Hematopoietic multipotent progenitor cell treated with erythropoietin and hydrocortisone succinate and interleukin-3 and kit ligand, for 6 days (in vitro differentiated cells): ENCODE measurements at places on chromosomes 13 and 19.
A peak's percentile ranks its signal among the peaks of the same experiment; 100 is the strongest.

- DNase-seq = no peak
Measured at GRCh38 chr19:5369304-5369703, 28.7 kb upstream of the PTPRS start.

DNA sequence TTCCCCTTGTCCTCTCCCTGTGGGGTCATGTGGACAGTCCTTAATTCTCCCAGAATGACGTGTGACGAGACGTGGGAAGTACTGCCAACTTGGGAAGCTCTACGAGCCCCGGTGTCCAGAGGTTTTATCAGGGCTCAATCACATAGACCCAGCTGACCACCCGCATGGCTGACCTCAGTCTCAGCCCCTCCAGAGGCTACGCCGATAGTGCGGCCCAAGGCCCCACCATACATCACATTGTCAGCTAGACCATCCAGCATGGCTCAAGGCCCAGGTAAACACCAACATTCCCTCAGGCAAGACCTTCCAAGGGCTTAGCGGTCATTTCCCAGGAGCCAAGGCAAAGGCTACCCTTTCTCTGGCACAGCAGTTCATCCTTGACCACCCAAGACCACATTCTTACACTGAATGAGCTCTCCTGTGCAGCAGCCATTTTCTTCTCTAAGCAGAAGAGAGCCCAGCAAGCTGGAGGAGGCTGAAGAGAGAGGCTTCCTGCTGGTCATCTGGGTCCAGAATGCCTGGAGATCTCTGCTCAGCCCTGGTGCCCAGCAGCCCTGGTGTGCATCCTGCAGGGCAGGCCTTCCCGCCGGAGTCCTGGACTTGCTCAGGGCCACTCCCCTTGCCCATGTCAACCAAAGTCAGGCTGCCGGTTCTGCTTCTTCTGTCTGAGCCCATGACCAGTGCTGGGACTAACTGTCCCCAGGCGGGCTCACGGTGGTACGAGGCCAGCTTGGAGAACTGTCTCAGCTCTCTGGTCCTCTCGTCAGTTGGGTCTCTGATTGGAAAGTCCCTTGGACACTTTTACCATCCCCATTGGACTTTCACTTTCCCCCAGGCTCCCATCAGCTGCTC, 7.9 kb upstream of the F10 start:
- DNase-seq = no peak

DNA sequence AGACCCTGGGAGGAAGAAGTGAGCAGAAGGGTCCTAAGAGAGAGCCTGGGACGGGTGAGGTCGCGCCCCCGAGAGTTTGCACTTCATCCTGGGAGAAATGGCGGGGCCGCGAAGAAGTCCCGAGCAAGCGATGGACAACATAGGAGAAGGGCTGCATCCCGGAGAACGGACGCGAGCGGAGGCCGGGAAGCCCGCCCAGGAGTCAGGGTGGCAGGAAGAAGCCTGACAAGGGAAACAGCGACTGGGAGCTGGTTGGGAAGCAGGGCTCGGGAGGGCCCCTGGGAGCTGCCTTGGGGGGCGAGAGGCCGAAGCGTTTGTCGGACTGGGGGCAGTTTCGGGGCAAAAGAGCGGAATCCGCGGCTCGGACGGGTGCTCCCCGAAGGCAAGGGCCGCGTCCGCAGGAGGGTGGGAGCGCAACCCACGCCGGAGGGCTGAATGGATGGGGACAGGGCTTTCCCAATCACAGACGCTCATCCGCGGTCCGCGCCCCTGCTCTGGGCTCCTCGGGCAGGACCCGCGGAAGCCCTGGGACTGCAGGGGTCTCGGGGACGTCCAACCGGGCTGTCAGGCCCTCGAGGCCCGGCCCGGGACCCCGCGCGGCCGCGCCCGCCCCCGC, 469 bp downstream of the ABHD17A start:
- no peak for DNase-seq

GRCh38 chr13:41505209-41505835, 48.0 kb downstream of the RGCC start:
- DNase-seq = no peak

- no peak for DNase-seq
Measured at GRCh38 chr13:29749401-29750182, 100.8 kb downstream of the UBL3 start.

- DNase-seq = peak; percentile 92
Measured at GRCh38 chr19:2096034-2096479, at the start of gene MOB3A. Gene MOB3A, minus strand, starts transcription at chr19:2096326. Its CDS starts 17,766 bp downstream, at chr19:2078560.

- no peak for DNase-seq
Measured at GRCh38 chr19:45576682-45577081, 7.9 kb downstream of the OPA3 start.

GRCh38 chr19:51797480-51797879, 2.5 kb downstream of the FPR3 start:
- no peak for DNase-seq

GRCh38 chr19:2140138-2140569, 11.2 kb downstream of the AP3D1 start:
- no peak for DNase-seq

DNA sequence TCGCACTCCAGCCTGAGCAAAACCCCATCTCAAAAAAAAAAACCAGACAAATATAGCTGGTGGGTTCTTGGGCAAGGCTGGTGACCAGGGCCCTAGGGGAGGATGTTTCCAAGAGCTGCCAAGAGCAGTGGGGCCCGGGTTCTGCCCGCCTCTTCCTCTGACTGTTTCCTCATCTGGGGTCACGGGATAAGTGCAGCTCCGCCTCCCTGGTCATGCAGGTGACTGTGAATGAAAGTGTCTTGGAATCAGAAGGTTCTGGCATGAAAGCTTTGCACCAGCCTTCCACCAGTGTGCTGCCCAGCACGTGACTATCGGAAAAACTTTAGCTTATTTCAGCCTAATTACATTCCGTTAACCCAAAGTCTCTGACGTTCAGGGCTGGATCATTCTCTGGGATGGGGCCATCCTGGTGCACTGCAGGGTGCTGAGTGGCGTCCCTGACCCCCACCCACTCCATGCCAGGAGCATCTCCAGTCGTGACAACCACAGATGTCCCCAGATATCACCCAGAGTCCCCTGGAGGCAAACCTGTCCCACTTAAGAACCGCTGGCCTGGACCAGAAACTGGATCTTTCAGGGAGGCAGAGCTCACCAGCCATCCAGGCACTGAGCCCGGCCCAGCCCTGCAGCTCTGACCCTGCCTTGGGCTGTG, 85.6 kb downstream of the GNG7 start:
- peak; percentile 75 for DNase-seq

DNA sequence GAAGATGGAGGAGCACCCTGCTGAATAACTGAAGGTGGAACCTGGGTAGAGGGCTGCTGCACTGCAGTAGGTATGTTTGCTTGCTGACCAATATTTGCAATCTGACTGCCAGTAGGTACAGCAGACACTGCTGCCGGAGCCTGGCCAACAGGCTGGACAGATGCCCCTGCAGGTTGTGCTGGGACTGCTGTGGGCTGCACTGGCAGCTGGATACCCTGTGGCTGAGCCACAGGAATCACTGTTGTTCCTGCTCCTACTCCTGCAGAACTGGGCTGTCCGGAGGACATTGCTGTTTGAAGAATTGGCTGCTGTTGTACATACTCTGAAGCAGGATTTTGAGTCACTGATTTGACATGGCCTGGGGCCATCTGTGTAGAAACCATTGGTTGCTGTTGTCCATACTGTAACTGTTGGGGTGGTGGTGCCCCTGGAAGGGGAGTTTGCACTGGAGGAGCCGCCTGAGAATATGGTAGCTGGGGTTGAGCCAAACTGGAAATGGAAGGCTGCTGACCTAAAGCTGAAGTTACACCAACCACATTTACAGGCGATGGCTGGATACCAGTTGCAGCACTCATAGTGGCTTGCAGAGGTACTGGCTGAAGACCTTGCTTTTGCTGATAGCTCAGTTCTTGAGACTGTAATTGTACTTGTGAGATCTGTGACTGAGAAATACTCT, 2.2 kb downstream of the TSC22D1 start:
- DNase-seq = peak; percentile 79

DNA sequence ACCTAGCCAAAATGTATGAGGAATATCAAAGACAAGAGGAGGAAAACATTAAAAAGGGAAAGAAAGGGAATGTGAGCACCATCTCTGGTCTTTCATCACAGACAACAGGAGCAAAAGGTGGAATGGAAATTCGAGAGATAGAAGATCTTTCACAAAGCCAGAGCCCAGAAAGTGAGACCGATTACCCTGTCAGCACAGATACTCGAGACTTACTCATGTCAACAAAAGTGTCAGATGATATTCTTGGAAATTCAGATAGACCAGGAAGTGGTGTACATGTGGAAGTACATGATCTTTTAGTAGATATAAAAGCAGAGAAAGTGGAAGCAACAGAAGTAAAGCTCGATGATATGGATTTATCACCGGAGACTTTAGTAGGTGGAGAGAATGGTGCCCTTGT, 217.0 kb downstream of the NBEA start:
- no peak for DNase-seq

- peak; percentile 51 for DNase-seq
Measured at GRCh38 chr13:43537124-43537523, 249.6 kb downstream of the ENOX1 start.

GRCh38 chr19:2188708-2189385, 25.1 kb downstream of the DOT1L start:
- DNase-seq = no peak

GRCh38 chr19:51091126-51091525, 8.4 kb upstream of the KLK14 start:
- no peak for DNase-seq

GRCh38 chr19:15428956-15429824, 10.4 kb upstream of the AKAP8L start:
- DNase-seq = no peak

DNA sequence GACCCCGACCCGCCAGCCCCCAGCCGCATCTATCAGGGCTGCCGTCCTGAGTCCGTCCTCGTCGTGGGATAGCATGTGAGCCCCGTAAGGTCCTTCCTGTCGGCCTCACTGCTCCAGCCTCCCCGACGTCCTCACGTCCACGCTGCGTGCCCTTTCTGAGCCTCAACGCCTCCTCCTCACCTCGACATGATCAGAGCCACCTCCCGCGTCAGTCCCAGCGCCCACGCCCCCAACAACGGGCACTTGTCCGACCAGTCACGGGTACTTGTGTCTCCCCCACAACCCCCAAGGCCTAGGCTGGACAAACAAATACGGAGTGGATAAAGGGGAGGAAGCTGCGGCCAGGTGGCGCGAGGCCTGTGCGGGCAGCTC, 665 bp downstream of the ZNF497 start:
- DNase-seq = peak; percentile 79

- DNase-seq = no peak
Measured at GRCh38 chr13:36154567-36155291, 23.5 kb upstream of the DCLK1 start.

DNA sequence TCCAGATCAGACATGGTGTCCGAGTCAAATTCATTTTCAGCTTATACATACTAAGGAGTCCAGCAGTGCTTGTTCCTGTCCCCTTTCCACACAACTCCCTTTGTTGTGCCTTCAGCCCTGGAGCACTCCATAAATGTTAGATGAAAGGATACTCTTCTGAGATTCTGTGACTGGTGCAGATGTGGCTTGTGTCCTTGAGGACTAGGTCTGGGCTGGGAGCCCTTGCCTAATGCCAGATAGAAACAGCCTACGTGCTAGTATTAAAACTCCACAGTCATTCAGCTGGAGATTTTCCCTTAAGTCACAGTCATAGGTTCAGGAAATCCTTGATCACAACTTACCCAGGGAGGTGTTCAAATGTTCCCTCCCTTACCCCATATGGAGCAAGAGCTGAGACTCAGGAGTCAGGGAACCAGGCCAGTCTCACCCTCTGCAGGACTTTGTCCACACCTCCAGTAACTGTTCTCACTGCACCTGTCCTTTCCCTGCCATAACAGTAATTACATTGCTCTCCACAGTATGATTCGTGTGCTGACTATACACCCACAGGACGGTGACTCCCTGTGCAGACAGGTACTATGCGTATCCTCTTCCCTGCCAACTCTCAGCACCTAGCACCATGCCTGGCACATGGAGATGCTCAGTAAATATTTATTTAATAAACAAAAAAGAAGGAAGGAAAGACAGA, 15.5 kb upstream of the SERPINE3 start:
- no peak for DNase-seq

- peak; percentile 38 for DNase-seq
Measured at GRCh38 chr13:53254500-53254899, 225.9 kb downstream of the OLFM4 start.

DNA sequence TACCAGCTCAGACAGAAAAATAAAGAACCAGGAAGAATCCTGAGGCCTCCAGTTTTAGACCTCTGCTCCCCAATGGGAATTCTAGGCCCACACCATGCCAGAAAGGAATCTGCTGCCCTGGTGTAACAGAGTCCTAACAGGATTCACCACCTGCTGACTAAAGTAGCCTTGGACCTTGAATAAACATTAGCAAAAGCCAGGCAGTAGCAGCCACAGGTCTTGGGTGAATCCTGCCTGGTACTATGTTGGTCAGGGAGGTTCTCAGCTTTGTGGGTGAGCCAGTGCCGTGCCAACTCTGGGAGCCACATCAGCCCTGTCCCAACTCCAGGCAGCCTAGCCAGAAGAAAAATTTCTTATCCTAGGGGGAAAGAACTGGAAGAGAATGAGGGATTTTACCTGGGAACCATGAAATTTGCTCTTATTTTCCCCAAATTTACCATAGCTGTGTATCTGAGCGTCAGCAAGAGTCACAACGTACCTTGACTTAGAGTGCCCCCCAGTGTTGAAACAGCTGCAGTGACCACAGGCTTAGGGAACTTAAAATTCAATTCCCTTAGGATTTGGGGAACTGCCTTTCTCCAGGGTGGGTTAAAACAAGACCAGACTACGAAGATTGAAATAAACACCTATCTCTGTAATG, 1895.6 kb upstream of the PRR20A start:
- peak; percentile 12 for DNase-seq

DNA sequence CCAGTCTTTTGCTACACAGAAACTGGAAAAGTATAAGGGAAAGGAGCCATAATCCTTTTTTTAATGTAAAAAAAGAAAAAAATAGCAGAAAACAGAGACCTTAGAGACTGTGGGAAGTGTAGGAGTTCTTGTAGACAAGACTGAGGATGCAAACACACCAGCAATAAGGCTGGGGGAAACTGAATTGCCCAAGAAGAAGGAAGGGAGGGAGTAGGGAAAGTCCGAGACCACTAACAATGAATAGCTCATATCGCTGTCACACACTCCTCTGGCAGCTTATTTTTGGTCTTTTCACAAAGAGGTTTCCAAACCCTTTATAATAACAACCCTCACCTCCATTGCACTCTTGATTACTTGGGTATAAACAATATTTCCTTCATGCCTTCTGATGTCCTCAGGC, 952.0 kb downstream of the SLITRK5 start:
- DNase-seq = no peak

DNA sequence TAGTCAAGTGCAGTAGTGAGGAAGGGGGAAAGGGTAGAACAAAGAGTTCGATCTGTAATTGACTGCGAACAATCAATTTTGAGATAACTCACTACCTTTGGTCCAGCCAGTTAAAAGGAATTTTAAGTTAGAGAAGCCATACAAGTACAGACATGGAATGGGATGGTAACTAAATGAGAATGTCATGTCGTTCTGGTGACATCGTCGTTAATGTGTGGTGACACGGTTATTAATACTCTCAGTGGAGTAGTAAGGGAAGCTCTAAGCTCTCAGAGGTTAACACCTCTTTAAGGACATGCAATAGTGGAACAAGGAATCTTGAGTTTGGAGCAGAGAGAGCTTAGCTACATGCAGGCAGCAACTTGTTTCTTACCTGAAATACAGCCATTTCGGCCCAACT, 154.9 kb upstream of the KLF12 start:
- no peak for DNase-seq

GRCh38 chr13:74450525-74450845, 316.3 kb upstream of the KLF12 start:
- DNase-seq = no peak

- peak; percentile 48 for DNase-seq
Measured at GRCh38 chr19:46489445-46490272, 6.0 kb downstream of the PNMA8B start.

GRCh38 chr13:41649659-41650058, 192.3 kb downstream of the RGCC start:
- peak; percentile 15 for DNase-seq

GRCh38 chr13:64453831-64454230, 2776.3 kb downstream of the PCDH9 start:
- DNase-seq = no peak
